CD4-positive, alpha-beta T cell treated with Interferon alpha-2 for 1 hour (primary cell): ENCODE measurements at places on chromosomes 6 and 20.

- DNase-seq = no peak
These were observed 73.2 kb downstream of the PSMG4 start for GRCh38 chr6:3331971-3332370.

GRCh38 chr6:16217156-16217721 lies 21.1 kb upstream of the GMPR start:
- DNase-seq = no peak

GRCh38 chr6:156391977-156392376 lies 385.2 kb upstream of the ARID1B start:
- DNase-seq = no peak

GRCh38 chr6:29953686-29954085 lies 11.4 kb downstream of the HLA-A start:
- DNase-seq = no peak

DNA sequence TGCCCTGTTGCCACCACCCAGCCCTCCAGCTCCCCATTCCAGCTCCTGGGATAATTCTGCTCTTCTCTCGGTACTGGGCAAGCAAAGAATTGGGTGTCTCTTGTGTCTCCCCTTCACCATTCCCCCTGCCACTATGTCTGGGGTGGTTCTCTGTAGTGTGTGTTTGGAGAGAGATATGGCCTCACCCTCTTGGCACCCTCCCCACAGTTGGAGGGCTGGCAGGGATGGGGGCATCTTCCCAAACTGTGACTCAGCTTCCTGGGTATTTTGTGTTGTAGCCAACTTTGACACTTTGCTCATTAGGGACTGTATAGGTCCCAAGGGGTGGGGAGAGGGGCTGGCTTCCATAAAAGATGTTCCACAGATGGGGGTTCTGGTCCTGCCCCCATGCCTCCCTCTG lies 1.7 kb downstream of the TNXB start:
- DNase-seq = no peak

DNA sequence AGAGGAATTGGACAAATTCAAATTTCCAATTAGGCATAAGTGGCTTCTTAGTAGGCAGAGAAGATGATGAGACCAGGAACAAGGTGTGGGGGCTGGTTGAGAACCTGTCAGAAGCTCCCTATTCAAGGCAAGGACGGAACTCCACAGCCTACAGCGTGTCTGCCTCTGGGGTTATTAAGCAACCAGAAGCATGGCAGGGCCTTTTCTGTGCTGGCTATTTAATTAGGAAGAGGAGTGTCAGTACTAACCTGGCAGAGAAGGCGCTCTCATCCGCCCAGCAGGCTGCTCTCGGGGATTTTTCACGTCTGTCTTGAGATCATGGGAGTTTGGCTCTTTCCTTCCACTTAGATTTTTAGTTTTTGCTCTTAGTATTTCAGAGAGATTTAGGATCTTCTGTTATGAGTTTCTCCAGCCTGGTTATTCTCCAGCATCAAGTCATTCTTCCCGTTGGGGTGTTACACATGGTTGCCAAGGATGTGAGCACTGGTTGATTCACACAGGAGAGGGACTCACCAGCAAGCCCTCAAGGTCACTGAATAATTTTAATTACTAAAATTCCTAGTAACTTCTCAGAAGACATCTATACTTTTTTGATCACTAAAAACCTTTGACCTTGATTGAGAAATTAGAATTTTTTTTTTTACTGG lies 23.9 kb downstream of the ADTRP start:
- no peak for DNase-seq
